ENCODE measurements at places on chromosomes 11 and 22.

DNA sequence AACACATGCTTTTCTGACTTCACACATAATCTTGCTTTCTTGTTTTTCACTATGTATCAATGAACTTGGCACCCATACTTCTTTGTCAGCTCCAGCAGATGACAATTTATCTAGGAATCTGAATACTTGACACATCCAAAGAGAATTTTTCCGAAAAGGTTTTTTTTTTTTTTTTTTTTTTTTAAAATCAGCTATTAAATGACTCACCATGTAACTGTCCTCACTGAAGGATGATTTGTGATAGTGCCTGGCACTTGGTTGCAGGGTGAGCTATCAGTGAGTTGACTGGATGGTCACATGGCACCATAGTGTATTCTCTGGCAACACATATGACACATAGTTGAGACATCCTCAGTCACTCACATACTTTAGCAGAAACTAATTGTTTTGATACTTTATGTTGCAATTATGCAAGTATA, 133.4 kb upstream of the E2F8 start:
- DNase-seq, result peak; percentile 64

DNA sequence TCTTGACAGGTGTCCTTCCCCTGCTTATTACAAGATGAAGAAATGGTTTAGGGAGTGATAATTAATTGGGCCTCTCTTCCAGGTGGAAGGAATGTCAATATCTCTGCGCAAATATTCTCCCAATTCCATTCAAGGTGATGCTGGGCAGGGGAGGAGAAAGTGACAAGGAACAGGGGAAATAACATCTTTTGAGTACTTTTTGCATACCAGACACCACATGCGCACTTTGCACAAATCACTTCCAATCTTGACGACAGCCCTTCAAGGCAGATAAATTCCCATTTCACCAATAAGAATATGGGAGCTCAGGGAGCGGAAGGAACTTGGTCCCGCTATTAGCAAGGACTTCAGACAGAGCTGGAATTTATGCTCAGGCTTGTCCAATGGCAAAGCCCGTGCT, 145.1 kb upstream of the TBCEL start:
- no peak for DNase-seq

- DNase-seq, result no peak
Measured at GRCh38 chr11:7538031-7538430, 24.2 kb downstream of the PPFIBP2 start.

GRCh38 chr11:119478711-119479285, 55.8 kb upstream of the THY1 start:
- no peak for DNase-seq

- DNase-seq, result no peak
Measured at GRCh38 chr22:24887260-24887659, 59.2 kb downstream of the LHFPL7 start.

- no peak for DNase-seq
Measured at GRCh38 chr11:62622476-62623089, 797 bp upstream of the B3GAT3 start.

DNA sequence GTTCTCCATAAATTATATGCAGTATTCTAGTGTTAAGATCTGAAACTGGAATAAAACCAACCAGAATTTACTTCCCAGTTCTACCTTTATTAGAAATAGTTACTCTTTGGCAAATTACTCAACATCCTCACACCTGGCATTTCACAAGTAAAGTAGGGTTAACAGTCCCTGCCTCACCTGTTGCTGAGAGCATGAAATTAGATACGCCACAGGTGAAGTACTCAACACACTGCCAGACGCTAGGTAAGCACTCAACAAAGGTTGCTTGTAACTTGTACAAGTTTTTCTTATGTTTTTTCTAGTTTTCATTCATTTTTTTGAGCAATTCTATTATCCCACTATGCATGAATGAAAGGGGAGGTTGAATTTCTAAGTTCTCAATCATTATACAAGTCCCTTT, 267.6 kb upstream of the ARHGAP42 start:
- DNase-seq, result no peak

DNA sequence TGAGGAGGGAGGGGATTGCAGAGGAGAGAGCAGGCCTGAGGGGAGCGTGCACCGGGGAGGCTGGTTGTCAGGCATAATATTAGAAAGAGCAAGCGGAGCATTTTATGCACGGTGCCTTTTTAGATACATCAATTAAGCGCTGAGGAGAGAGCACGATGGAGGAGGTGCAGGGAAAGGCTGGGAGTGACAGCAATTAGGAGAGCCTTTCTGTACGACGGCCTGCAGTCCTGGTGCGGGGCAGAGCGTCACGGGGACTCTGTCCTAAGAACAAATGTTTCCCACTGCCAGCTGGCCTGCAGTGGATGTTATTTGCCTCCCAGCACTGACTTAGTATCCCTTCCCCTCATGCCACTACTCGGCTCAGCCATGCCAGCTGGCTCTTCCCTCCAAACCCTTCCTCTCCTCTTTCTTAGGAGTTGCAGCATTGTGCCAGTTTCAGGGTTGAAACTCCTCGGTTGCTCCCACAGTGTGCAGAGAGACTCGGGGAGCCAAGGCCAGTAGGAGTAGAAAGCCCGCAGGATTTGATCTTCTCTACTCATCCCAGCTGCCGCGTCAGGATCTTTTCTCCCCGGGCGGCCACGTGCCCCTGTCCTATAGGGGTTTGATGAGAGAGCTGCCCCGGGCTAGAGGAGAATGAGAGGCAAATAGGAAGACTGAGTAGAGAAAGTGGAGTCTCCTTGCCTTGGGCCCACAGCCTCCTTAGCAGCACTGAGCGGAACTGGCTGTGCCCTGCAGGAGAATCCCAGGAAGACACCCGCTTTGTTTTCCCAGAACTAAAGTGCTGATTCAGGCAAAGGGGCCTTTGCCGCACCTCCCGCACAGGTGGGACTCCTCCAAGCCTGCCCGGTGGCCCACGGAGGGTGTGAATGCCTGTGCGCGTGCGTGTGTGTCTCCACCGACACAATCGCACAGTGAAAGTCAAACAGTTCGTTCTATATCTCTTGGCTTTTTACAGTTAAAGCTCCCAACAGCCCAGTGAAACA, 875.3 kb downstream of the NTM start:
- DNase-seq, result no peak

GRCh38 chr22:41844513-41844912, 11.6 kb downstream of the SREBF2 start:
- DNase-seq, result no peak

GRCh38 chr11:79076526-79077115, 364.2 kb downstream of the TENM4 start:
- no peak for DNase-seq

DNA sequence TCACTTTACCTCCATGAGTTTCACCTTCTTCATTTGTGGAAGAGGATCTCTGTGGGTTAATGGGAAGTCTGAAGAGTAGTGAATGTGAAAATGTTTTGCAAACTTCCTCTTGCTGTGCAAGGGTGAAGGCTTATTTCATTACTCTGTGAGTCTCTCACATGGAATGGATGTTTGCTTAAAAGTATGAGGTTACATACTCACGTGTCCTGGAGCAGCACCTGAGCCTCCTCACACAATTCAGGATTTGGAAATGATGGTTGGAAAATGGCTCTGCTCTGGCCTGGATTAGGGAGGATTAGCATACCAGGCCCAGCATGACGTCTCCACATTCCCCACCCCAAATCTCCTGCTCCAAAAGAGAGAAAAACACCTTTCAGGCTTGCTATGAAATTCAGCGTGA, 4.8 kb downstream of the GRAMD1B start:
- no peak for DNase-seq

- DNase-seq, result no peak
Measured at GRCh38 chr11:1942558-1943260, 4.4 kb upstream of the MRPL23 start.

- no peak for DNase-seq
Measured at GRCh38 chr22:48112687-48113521, 1350.5 kb downstream of the TBC1D22A start.

- DNase-seq, result no peak
Measured at GRCh38 chr11:108916290-108916689, 251.4 kb downstream of the DDX10 start.

- DNase-seq, result no peak
Measured at GRCh38 chr22:42983470-42983869, 31.5 kb downstream of the PACSIN2 start.

- DNase-seq, result no peak
Measured at GRCh38 chr11:44831605-44832394, 105.0 kb downstream of the TSPAN18 start.

- no peak for DNase-seq
Measured at GRCh38 chr22:41919357-41920224, 4.7 kb upstream of the SHISA8 start.

DNA sequence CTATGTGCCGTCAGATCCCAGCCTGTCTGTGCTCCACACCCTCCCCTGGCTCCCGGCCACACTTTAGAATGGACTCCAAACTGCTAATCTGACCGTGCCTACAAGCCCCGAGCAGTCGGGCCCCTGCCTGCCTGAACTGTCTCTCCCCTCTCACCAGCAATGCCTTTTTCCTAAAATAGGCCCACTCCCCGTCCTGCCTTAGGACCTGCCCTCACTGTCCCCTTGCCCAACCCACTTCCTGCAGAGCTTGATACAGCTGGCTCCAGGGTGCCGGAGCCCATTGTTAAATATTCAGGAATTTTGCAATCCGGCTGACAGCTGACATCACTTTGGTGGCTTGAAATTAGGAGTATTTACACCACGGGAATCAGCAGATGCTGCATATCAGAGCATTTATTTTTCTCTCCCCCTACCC, 21.4 kb downstream of the MN1 start:
- no peak for DNase-seq

GRCh38 chr11:6402561-6402981, 12.3 kb downstream of the SMPD1 start:
- no peak for DNase-seq

GRCh38 chr11:29005401-29005980, 897.3 kb downstream of the METTL15 start:
- DNase-seq, result no peak

- DNase-seq, result no peak
Measured at GRCh38 chr11:72573072-72573854, 101.0 kb downstream of the PDE2A start.

- peak; percentile 1 for DNase-seq
Measured at GRCh38 chr11:91859666-91860065, 365.0 kb upstream of the FAT3 start.
